B cell (primary cell): ENCODE measurements at places on chromosomes 1 and 21. TPM values are rescaled to one million over a fixed set of nuclear protein-coding genes. Genes with fewer than 3 reads are reported as not detected.

DNA sequence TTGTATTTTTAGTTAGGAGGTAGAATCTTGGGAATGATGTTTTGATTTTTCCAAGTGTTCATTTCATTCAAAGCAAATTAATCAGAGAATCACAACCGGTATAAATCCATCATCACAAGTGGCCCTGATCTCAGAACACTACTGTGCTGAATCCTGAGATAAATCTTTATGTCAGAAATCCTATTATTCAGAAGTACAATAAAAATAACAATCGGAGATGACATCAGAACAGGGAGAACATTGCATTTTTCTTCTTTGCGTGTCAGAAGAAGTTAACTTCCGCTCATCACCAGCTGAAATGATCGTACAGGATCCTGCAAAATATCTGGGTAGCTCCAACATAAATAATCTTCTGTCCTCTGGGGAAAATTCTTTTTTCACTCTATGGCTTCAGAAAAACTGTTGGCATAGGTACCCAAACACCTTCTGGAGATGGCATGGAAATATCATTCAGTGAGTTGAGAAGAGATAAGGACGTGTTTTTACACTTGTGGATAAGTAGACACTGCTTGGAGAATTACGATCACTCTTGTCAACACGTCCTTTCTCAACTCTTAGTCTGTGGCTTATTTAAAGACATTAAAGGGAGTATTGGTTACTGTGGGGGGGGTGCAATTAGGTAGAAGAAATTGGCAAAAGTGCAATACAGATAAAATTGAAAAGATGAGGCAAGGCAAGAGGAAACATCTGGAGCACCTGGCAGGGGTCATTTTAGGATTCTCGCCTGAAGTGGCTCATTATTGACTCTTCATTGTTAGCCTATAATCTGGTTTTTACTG, 46.9 kb upstream of the SMYD2 start:
- DNase-seq: no peak

DNA sequence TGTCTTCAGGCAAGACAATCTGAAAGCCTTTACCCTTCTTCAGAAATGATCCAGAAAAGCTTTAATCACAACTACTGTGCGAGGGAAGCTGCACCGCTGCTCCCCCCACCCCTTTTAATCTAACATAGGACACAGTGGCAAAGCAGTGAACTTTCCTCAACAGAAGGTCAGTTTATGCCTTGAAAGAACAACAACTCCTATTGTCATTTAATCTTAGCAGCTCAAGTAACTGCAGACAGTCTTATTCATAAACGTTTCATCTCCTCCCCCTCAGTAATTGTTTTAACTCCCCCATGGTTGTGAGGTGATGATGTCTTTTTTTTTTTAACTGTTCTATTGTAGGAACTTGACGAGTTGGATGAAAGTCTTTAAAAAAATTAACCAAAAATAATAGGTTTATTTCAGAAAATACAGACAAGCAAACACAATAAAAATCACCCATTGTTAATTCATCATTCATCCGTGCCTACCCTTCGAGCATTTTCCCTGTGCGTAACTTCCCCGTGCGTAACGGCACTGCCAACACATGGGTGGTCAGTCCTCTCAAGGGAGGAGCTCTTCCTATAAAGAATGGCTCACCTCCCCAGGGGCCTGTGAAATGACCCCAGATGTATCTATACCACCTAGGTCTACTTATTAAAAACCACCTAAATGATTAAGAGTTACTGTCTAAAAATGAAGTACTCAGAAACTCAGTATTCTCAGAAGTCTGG, 3.3 kb upstream of the ADAR start:
- no peak for DNase-seq

GRCh38 chr1:94820936-94821335, 779 bp downstream of the SLC44A3 start:
- DNase-seq: no peak

Gene LCE1F
- total RNA-seq: not detected in 2 replicates

DNA sequence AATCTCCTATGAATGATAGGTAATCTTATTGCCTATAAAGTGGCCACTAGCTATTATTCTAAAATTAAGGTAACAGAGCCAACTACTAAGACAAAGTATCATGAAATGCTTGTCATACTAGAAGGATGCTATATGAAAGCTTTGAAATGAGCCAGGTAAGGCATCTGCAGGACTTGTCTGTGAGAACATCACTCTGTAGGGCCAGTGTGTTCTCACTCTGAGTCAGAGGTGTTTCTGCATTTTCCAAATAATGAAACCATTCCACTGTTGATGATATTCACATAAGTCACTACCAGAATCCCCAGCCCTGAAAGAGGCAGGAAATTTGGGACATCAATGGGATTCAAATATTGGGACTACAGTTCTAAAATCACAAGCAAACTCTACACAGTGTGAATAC, 25.8 kb upstream of the GBP5 start:
- DNase-seq: no peak

GRCh38 chr1:58652651-58653184, 47.1 kb downstream of the MYSM1 start:
- DNase-seq: peak; percentile 75

Gene LCE1E
- not detected in 2 replicates for total RNA-seq

DNA sequence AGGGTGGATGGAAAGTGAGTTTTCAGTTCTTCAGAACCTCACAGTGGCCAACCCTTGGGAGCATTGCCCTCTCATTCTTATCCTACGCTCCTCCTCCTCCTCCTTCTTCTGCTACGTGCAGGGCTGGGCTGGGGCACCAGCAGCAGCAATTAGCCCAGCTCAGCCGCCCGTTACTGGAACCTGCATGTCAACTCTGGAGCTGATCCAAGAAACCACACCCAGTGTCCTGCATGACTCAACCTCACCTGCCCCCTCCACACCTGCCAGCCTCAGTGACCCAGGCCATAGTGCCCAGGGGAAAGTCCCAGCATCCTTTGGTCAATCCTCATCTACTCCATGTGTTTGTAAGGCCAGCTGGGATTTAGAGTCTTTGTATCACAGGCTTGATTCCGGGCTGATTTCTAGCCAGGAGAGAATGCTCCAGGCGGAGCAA, 12.6 kb downstream of the ELF3 start:
- no peak for DNase-seq

Gene CHD5
- total RNA-seq: 0.07 and 0.20 TPM in 2 replicates

DNA sequence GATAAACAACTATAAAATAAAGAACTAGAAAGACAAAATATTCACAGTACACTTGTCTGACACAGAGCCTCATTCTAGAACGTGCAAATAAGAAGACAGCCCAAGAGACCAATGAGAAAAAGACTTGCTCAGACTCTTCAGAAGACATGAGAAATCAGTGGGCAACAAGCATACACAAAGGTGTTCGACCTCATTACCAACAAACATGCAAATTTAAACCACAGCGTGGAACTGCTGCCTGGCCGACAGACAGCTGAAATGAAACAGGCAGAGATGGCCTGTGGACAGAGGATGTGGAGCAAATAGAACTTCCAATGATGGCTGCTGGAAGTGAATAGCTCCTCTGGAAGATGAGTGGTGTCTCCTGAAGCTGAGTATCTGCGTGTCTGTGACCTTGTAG, 22.4 kb upstream of the COL6A1 start:
- DNase-seq: no peak

Gene ASAP3
- total RNA-seq: 10.4 and 11.0 TPM in 2 replicates

Gene NUDT4B
- total RNA-seq: 2.4 and 2.6 TPM in 2 replicates

DNA sequence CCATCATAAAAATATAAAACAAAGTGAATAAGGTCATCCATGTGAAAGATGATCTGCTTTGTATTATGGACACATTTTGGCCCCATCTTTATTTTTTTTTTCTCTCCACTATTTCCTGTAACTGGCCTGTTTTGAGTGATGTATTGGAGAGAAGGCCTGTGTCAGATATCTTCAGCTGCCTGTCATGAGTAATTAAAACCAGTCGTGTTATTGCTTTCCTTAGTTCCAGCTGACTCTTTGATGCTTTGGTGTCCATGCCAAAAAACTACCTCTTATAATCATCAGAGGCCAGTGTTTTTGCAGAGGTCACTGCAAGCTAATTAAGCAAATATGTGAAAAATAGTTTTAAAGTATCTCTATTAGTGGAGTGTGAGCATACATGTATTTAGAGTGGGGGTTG, 29.7 kb downstream of the NTMT2 start:
- DNase-seq: no peak

Gene TBX19
- 6.8 and 7.0 TPM in 2 replicates for total RNA-seq

DNA sequence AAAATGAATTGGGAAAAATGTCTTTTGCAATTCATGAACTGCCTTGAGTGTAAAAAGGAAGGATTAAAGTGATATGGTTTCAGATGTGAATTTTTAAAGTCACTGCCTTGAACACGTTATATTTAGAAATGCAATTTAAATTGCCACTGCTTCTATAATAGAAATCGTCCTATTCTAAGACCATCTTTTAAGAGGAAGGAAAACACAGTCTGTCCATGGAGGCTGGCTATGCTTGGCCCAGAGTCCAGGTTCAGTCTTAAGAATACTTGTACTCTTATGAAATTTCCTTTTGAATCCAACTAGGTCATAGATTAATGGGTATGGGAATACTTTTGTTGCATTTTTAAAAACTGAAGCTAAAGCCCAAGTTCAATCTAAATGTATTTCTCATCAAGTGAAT, 86.0 kb downstream of the PCNX2 start:
- DNase-seq: no peak

- DNase-seq: no peak
Measured at GRCh38 chr1:97245026-97245425, 523.4 kb downstream of the PTBP2 start.

DNA sequence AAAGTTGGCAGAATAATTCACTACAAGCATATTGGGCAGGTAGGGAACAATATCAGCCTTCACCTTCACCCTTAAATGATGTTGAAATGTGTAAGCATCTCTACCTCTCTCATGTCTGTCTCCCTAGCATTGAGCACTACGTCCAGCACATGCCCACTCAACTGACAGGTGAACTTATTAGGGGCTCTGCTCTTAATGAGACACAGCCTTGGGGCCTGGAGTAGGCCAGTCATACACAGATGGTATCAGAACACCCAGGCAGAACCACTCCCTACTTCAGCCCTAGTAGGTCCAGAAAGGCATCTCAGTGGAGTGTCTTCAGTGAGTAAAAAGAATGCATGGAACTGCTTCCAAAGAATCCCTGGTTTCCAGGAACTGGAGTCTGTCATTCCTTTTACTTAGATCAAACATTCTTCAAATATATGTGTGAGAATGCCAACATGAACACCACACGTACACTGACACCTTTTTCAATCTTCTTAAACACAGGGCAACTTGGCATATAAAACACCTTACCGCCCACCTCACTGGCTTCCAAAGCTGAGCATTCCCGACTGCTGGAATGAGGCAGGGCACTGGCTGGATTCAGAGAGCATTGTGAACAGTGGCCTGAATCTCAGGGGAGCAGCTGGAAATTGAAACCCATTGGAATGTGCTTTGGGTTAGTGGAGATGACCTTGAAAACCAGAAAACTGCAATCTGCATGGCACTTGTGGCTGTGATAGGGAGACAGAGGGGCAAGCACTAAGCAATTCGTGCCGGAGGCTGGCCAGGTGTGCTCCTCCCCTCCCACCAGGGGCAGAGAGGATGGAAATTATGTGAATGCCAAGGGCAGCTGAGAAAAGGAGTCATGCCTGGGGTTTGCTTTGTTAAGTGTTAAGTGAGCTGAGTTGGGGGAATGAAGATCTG, 24.2 kb upstream of the HSD3B1 start:
- no peak for DNase-seq

- DNase-seq: no peak
Measured at GRCh38 chr1:112778137-112778536, 63.0 kb upstream of the PPM1J start.

DNA sequence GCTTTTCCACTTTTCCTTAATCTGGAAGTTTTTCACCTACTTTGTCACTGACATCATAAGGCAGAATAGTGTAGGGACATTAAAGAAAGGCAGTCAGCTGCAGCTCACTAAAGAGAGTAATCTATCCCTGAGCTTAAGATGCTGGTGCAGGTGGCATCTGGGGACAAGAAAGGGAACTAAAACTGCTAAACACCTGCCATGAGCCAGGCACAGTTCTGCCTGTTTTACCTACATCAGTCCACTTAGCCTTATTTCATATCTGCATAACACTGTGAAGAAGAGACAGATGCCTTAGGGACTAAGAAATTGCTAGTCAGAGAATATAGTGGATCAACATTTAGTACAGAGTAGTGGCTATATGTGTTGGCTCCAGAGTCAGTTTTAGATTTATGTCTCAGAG, 88.1 kb downstream of the GPATCH2 start:
- DNase-seq: peak; percentile 16

Gene LRRC39
- total RNA-seq: 1.5 TPM in 2 replicates

- peak; percentile 96 for DNase-seq
Measured at GRCh38 chr1:2255420-2256369, 27.6 kb downstream of the SKI start.

DNA sequence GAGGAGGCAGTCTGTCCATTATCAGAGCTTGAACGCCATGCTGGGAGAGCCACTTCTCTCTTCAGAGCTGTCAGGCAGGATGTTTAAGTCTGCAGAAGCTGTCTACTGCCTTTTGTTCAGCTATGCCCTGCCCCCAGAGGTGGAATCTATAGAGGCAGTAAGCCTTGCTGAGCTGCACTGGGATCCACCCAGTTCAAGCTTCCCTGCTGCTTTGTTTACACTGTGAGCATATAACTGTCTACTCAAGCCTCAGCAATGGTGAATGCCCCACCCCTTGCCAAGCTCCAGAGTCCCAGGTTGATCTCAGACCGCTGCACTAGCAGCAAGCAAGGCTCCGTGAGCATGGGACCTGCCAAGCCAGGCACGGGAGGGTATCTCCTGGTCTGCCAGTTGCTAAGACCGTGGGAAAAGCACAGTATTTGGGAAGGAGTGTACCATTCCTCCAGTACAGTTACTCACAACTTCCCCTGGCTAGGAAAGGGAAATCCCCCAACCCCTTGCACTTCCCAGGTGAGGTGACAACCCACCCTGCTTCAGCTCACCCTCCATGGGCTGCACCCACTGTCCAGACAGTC, 32.5 kb downstream of the RGS13 start:
- DNase-seq: no peak

- DNase-seq: no peak
Measured at GRCh38 chr1:62676611-62677356, 11.4 kb downstream of the DOCK7 start.

DNA sequence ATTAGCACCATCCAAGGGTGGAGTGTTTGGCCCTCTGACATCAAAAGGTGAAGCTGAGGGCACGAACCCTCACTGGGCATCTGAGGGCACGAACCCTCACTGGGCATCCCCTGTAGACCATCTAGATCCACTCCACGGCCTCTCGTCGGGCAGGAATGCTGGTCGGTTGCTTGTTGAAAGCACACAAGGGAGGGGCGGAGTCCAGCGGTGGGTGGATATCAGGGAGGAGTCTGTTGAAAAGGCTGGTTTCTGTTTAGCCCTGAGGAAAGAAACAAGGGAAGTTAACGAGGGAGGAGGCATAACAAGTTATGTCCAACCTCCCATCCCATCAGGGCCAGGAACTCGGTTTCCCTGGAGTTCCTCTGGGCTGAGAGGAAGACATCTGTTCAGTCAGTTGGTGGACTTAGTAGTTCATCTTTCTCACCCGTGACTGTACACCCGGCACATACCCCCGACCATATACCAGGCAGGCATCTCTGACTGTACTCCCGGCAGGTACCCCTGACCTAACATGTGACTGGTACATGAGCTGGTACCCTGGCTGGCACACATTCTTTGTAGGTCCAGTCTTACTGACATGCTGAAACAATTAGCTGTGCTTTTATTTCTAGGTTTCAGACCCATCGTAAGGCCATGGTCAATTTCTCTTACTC, 32.1 kb upstream of the PDE9A start:
- no peak for DNase-seq

- DNase-seq: no peak
Measured at GRCh38 chr21:31184459-31184858, 146.2 kb upstream of the KRTAP19-8 start.

Gene RAB29
- 59.7 and 61.4 TPM in 2 replicates for total RNA-seq

- DNase-seq: no peak
Measured at GRCh38 chr1:204930155-204930523, 59.5 kb downstream of the NFASC start.

Gene KRTAP22-2
- not detected in 2 replicates for total RNA-seq
